ENCODE measurements at places on chromosomes 11 and 22.

DNA sequence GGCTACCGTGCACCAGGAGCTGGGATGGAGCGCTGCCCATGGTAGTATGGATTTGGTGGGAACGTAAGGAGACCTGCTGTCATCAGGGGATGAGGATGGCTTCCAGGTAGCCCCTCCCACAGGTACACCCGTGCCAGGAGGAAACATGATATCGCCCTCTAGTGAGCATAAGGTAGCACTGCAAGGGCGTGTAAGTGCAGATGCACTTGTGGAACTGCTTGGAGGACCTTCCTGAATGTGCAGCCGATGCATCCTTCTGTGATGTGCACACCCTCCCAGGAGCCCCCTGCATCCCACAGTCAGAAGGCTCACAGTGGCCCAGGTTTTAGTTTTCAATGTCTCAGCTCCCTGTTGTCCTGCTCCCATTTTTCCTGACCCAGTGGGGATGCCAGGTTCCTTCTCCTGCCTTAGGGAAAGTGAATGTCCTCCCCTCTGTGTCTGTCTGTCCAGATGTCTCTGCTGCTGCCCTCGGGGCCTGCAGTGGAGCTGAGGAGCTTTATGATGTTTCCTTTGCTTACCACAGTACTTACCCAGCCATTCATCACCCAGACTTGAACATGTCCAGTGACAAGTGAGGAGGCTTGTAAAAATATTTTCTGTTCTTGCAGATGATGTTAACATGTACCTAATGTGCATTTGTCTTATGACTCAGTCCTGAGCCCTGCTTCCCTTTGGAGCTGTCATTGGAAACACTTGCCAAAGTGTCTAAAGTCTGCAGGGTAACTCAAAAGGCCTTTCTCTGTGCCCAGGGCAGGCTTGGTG is 49.2 kb downstream of the DBX1 start:
- no peak for DNase-seq

DNA sequence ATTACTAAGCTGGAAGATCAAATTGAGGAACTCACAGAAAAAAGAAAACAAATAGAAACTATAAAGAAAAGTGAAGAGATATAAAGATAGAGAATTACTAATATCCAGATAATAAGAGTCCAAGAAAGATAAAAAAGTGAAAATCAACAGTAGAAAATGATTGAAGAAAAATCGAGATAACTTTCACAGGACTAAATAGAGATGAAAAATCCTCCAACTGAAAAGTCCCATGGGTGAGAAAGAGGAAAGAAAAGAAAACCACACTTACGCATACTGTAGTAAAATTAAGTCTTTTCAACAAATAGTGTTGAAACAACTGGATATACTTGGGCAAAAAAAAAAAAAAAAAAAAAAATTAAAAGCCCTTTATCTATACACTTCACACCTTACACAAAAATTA is 60.0 kb downstream of the ENTHD1 start:
- DNase-seq: no peak

DNA sequence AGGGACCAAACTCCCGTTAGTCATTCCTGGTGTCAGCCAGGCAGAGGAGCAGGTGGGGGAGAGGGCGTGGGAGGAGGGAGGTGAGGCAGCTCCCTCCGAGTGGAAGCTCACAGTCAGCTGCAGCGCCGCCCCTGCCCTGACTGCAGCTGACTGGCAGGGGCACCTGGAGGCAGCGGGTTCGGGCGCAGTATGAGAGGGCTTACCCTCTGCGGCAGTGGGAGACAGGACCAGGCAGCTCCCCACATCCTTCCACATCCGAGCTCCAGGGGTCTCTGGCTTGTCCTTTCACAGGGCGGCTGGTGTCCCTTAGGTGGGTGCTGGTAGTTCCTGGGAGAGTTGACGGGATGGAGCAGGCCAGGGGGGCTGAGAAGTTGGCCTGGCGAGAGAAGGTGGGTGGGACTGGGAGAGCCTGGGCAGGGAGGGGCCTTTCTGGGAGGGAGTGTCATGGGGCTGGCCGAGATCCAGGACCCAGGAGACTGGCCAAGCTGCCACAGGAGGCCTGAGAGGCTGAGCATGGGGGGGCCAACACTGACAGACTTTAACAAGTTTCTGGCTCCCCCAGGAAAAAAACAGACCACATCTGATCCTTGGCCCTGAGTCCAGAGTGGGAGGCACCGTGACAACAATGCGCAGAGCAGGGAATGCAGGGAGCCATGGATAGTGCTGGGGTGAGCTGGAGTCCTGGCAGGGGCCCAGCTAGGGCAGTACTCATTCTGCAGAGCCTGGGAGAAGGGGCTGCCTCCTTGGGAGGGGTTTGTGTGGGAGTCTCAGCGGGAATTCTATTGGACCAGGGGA is 4.9 kb downstream of the ADORA2A start:
- peak; percentile 29 for DNase-seq

DNA sequence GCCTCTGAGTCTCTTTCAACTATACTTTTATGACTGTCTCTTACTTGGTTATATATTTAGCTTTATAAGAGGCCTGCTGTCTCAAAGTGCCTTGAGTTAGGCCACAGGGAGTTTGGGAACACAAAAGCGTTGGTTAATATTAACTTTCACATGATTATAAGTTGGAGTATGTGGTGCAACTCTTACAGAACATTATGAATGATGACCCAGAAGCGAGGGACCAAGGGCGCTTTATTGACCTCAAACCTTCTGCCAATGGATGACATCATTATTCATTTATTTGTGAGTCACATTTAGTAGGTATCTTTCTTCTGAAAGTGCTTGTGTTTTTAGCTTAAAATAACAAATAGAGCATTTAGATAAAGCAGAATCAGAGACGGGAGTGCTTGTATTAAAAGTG is 298.0 kb upstream of the ZC3H12C start:
- no peak for DNase-seq

GRCh38 chr11:72493426-72494108 is 59.2 kb upstream of the CLPB start:
- DNase-seq: no peak

GRCh38 chr22:25775531-25775930 is 33.5 kb downstream of the MYO18B start:
- DNase-seq: no peak

DNA sequence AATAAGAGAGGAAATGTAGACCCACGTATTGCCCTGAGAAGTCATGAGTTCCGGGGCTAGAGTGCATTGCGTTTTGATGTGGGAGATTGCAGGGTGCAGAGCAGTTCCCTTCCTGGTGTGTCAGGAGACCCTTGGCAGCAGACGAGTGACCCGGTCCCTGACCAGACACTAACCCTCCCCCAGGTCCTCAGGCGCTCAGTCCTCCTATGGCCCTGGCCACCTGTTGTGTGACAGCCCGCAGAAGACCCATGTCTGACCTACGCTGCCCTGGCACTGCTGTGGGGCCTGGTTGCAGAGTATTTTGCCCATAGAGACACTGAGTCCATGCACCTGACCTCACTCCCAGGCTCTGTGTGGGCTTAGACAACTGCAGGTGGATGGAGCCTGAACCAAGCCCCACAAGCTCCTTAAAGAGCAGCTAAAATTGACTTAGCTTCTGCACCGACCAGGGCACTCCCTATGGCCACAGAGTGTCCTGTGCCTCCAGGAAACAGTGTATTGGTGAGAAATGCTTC is 833.8 kb downstream of the TBC1D22A start:
- DNase-seq: no peak

DNA sequence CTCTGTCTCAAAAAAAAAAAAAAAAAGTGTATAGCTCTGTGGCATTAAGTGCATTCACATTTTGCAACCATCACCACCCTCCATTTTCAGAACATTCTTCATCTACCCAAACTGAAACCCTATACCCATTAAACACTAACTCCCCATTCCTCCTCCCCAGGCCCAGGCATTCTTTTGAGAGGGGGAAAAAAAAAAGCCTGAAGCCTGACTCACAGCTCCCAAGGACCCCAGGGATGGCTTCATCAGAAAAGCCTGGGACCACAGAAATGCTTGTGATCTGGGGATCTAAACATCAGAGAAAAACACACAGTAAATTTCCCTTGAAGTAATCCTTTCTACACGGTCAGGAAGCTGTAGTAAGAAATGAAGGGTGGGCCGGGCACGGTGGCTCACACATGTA is 10.7 kb upstream of the GTSE1 start:
- DNase-seq: no peak

- DNase-seq: no peak
Observed at GRCh38 chr11:96237766-96238266, 105.2 kb downstream of the MAML2 start.

- DNase-seq: no peak
Observed at GRCh38 chr22:49927483-49928184, 9.2 kb downstream of the CRELD2 start.

- DNase-seq: no peak
Observed at GRCh38 chr11:117419482-117420142, 92.0 kb downstream of the CEP164 start.

GRCh38 chr11:121794671-121795141 is 321.3 kb downstream of the BLID start:
- DNase-seq: no peak

DNA sequence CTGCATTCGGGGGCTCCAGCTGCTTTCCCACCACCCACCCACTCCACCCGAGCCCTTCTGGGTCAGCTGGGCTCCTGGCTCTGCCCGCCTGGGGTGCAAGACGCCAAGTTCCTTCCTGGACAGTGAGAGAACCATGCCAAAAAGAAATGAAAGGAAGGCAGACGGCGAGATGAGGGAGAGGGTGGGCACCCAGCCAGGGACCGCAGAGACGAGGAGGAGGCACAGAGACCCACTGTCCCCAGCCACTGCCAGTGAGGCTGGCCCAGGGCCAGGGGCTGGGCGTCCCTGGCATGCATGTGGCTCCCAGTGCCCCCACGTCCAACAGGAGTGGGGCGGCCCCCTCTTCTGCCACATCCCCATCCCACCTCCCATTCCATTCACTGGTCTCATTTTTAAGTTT is 10.8 kb upstream of the CD81 start:
- no peak for DNase-seq

DNA sequence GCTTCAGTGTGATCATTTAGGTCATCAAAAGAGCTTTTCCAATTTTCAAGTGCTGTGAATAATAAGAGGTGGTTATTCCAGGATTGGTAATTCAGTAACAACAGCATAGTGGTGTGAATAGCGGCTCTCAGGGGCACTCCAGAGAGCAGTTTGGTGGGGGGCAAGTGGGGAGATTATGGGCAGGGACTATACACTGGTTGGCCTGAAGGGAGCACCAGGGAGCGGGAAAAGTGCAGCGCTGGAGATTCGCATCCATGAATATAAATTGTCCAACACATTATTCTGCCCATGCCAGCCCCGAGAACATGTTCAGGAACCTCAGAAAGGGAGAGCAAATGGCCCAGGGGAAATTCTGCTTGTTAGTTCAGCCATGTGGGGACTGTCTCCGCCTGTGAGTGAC is 37.9 kb downstream of the OR6Q1 start:
- no peak for DNase-seq

DNA sequence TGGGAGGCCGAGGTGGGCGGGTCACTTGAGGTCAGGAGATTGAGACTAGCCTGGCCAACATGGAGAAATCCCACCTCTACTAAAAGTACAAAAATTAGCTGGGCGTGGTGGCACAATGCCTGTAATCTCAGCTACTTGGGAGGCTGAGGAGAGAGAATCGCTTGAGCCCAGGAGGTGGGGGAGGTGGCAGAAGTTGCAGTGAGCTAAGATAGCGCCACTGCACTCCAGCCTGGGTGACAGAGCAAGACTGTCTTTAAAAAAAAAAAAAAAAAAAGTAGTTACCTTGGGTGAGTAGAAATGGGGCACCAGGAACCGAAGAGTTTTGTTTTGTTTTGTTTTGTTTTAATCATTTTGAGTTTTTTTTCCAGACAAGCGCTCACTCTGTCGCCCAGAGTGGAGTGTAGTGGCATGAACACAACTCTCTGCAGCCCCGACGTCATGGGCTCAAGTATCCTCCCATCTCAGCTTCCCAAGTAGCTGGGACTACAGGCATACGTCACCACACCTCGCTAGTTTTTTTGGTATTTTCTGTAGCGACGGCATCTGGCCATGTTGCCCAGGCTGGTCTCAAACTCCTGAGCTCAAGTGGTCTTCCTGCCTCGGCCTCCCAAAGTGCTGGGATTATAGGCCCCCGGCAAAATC is 15.8 kb downstream of the THAP12 start:
- no peak for DNase-seq

DNA sequence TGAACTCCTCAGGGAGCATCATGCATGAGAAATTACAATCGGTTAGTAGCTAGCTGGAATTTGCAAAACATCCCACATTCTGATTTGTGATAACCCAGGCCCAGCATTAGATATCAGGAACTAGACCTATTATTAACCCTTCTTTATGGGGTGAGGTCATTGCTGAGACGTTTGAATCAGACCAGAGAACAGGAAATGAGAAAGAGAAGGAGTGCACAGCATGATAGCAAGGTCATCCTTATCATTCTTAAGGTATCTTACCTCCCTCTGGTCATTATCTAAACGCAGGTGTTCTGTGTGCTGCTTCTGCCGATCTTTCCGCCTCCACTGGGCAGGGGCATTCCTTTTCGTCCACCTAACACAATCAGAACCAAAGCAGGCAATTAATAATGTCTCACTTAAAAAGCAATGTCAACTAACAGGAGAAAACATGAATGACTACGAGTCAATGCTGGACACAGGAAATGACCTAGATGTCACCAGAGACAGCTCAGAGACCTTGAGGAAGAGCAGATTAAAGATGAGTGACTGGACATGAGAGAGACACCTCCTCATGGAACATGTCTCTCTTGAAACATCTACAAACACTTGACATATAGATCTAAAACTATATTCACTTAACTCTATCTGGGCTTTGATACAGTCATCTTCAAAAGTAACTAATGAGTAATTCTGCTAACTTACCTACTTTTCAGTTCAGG is 78.3 kb upstream of the SCUBE2 start:
- no peak for DNase-seq

- DNase-seq: no peak
Observed at GRCh38 chr11:2295971-2296912, 5.5 kb downstream of the C11orf21 start.

- DNase-seq: no peak
Observed at GRCh38 chr11:1222491-1223345, at the start of gene MUC5B. Gene MUC5B, plus strand, starts transcription at chr11:1223066. Its CDS starts 58 bp downstream, at chr11:1223124.

DNA sequence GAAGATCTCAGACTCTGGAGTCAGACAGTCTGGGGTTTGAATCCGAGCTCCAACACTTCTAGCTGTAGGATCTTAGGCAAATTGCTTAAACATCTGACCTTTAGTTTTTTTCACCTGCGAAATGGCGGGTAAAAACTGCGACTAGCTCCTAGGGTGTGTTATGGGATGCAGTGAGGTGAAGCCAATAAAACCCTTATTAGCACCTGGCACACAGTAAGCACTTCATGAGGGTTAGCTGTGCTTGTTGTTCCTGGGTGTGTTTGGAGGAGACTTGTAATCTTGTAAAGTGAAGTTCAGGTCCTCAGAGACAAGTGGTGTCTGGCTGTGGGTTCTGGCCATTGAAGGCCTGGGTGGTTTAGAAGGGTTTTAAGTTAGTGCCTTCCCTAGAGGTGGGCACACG is 68.9 kb downstream of the ZBTB16 start:
- DNase-seq: no peak

GRCh38 chr22:47163856-47164513 is 401.5 kb downstream of the TBC1D22A start:
- DNase-seq: no peak

- DNase-seq: no peak
Observed at GRCh38 chr11:118979434-118979833, 7.9 kb downstream of the FOXR1 start.
